ENCODE measurements at places on chromosomes 16 and 17.
A peak's percentile ranks its signal among the peaks of the same experiment; 100 is the strongest.

DNA sequence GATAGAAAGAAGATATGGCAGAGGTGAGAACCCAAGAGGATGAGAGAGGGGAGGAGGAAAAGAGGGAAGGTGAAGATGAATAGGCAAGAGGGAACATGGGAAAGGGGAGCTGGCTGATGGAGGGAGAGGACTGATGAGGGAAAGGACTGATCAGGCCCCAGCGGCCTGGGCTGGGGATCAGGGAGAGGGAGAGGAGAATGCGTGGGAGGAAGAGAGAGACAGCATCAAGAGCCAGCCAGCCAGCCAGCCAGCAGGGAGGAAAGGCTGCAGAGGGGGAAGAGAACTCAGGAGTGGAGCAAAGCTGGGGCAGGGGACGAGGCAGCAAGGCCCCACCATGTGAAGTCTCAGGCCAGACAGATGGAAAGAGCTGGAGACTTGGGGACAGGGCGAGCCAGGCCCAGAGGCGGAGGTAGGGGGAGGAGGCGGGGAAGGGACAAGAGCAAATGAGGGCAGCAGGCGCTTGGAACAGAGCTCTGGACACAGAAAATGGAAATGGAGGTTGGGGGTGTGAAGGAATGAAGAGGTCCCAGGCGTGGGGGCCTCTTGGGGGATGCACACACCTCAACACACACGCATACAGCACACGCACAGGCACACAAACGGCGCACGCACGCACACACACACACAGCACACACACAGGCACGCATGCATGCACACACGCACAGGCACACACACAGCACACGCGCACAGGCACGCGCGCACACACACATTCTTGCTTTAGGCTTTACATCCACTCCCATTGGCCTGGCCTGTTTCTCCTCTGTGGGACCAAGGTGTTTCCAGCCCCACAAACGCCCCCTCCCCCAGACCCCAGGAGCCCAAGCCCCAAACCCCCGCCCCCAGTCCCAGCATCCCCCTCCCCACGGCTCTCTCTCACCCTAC lies 12.3 kb downstream of the DLG4 start:
- no peak for DNase-seq
- no peak overlapping the region for H3K27ac ChIP-seq
- peaks cover 18% of the 10 kb centered on the region for H3K4me1 ChIP-seq
- H3K27me3 ChIP-seq, result no peaks in the 10 kb centered on the region
- H3K4me3 ChIP-seq, result no peak overlapping the region
- H3K36me3 ChIP-seq, result peaks cover 15% of the 10 kb centered on the region

DNA sequence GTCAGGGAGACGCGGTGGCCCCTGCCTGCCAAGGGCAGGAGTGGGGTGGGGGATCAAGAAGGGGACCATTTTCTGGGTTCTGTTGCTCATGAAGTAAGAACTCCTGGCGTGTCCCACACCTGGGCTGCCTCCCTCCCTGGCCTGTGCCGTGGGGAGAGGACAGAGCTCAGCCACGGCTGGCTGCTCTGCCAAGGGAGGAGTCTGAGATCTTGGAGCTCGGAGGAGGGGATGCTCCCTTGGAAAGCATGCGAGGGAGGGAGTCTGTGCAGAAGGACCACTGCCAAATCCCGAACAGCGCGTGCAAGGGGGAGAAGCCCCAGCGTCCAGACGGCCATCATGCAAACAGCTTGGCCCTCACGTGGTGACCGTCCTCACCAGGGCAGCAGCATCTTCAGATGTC lies 64.2 kb upstream of the ZNF469 start:
- no peaks in the 10 kb centered on the region for H3K4me1 ChIP-seq
- no peak for DNase-seq
- no peak overlapping the region for H3K27ac ChIP-seq
- H3K4me3 ChIP-seq, result no peak overlapping the region
- H3K27me3 ChIP-seq, result peaks cover 3% of the 10 kb centered on the region

- no peak overlapping the region for H3K27ac ChIP-seq
- H3K36me3 ChIP-seq, result no peaks in the 10 kb centered on the region
- H3K4me3 ChIP-seq, result no peak overlapping the region
- no peaks in the 10 kb centered on the region for H3K4me1 ChIP-seq
Observed at GRCh38 chr16:8087146-8087545, 503.2 kb downstream of the TMEM114 start.

DNA sequence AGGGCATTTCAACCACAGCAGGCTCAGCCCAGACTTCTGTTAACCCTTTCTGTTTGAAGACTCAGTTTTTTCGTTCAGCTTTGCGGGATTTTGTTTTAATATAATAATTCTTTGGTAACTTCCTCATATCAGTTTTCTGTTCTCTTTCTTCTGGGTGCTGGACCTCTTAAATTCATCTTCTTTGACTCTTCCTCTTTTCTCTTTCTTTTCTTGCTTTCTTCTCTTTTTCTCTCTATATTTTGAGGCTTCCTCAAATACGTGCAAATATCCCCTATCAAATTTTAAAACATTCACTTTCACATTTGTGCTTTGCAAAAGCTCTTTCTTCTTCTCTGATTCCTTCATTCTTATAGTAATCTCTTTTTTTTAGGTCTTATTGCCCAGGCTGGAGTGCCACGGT lies 136.3 kb downstream of the HS3ST3B1 start:
- no peaks in the 10 kb centered on the region for H3K36me3 ChIP-seq
- no peaks in the 10 kb centered on the region for H3K27me3 ChIP-seq
- H3K4me1 ChIP-seq, result no peaks in the 10 kb centered on the region

GRCh38 chr17:7144213-7144612 lies 29.6 kb upstream of the ASGR2 start:
- no peaks in the 10 kb centered on the region for H3K4me1 ChIP-seq
- H3K4me3 ChIP-seq, result no peak overlapping the region
- DNase-seq, result no peak
- H3K27ac ChIP-seq, result no peak overlapping the region
- H3K27me3 ChIP-seq, result peaks cover 42% of the 10 kb centered on the region

DNA sequence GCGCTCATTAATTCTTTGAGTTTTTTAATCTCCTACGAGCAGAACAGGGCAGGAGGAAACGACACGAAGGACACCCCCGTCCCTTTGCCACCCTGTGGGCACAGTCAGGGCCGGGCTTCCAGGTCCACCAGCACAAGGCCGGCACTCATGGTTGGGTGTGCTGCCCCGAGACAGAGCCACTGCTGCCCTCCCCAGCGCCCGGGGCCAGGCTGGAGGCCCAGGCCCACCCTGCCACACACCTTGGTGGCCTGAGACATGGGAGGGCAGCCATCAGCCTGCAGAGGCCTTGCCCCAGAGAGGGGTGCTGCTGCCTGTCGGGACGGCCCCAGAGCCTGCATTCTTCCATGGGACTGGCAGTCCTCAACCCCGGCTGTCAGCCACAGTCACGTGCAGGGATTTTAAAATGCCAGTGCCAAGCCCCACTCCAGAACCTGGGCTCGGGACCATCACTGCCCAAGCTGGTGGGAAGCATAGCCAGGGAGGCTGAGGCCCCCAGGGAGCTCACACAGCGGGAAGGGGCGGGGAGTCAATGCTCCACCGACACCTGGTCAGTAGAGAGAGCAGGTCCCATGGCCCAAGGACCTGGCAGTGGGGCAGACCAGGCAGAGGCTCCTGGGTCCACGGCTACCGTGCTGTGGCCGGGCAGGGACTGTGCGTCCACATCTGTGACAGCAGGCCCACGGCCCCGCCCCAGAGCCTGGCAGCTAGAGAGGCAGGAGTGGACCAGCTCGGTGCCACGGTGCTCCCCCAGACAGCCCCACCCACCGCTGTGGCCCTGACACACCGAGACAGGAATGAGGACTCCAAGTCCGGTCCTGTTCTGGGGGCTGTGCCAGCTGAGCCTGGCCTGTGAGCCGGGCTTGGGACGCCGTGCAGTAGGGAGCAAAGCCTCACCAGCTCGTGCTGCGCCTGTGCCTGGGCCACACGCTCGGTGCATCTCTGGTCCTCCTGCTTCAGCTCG lies 27.5 kb downstream of the CEP131 start:
- H3K4me3 ChIP-seq, result no peak overlapping the region
- H3K27me3 ChIP-seq, result no peaks in the 10 kb centered on the region
- no peaks in the 10 kb centered on the region for H3K36me3 ChIP-seq
- H3K4me1 ChIP-seq, result no peaks in the 10 kb centered on the region

- H3K27ac ChIP-seq, result no peak overlapping the region
- no peak for DNase-seq
- H3K4me1 ChIP-seq, result no peaks in the 10 kb centered on the region
- H3K36me3 ChIP-seq, result no peaks in the 10 kb centered on the region
- no peak overlapping the region for H3K4me3 ChIP-seq
- H3K27me3 ChIP-seq, result no peaks in the 10 kb centered on the region
Observed at GRCh38 chr17:14048169-14048568, 21.1 kb upstream of the COX10 start.

DNA sequence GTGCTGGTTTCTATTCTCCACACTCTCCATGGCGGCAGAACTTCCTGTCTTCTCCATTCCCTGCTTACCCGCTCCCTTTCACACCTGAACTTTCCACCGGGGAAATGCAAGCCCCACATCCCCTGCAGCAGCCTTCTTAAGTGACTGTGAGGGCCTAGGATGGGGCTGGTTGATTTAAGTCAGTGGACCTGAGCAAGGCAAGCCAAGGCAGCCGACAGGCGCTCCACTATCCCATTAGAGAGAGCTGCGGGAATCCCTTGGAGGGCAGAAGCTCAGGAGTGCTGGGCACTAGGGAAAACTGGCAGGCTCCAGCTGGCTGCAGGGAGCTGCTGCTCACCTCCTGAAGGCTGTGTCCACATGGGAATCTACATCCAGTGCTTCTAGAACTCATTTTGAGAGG lies 36.1 kb upstream of the SLC25A19 start:
- H3K36me3 ChIP-seq, result peaks cover 19% of the 10 kb centered on the region
- H3K4me3 ChIP-seq, result no peak overlapping the region
- peaks cover 5% of the 10 kb centered on the region for H3K4me1 ChIP-seq
- no peaks in the 10 kb centered on the region for H3K27me3 ChIP-seq
- DNase-seq, result no peak
- no peak overlapping the region for H3K27ac ChIP-seq

DNA sequence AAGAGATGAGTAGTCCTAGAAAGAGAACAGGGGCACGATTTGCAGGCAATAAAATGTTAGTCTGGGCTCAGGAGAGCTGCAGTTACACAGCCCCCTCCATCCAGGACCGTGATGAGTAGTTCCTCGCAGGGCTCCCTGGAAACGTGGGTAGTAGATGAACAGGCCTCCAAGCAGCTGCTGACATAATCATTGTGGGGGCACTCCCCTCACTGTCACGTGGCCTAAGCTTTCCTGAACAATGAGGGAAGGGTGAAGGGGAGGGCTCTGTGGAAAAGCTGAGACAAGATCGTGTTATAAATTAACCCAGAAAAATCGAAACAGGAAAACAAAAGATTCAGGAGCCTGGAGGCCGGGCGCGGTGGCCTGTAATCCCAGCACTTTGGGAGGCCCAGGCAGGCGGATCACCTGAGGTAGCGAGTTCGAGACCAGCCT lies 1.3 kb upstream of the PER1 start:
- no peaks in the 10 kb centered on the region for H3K27me3 ChIP-seq
- H3K4me3 ChIP-seq, result peak overlapping the region; percentile 91
- H3K4me1 ChIP-seq, result no peaks in the 10 kb centered on the region
- peak; percentile 94 for DNase-seq
- H3K27ac ChIP-seq, result peak overlapping the region; percentile 100

DNA sequence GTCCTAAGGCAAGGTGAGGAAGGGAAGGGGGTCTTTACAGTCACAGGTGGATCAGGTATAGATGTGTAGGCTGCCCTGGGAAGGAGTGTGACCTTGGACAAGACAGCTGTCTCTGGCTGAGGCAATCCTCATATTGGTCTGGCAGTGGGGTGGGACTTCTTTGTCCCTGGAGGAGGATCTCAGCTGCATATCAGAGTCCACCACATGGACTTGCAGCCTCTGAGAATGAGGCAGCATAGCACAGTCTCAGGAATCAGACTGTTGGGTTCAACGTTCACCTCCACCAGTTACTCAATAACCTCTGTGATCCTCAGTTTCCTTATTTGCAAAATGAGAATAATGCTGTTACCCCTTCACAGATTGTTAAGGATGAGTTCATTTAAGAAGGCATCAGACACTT lies 33.4 kb downstream of the ACSM2A start:
- H3K27ac ChIP-seq, result no peak overlapping the region
- H3K36me3 ChIP-seq, result no peaks in the 10 kb centered on the region
- no peaks in the 10 kb centered on the region for H3K27me3 ChIP-seq
- no peak overlapping the region for H3K4me3 ChIP-seq

DNA sequence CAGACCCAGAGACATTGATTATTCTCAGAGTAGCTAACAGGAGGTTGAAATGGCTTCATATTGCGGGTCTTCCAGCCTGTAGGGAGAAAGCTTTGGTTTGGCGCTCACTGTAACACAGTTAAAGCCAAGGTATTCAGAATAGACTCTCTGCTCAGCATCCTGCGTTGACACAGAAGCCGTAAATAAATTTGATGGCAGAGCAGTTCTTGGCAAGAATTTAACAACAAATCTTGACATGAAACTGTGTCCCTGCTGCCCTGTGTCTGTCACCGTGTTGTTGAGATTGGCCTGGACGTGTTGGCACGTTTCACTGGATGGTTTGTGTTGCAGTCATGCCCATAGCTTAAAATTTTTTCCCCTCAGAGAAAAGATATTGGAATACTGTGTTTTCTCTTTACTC lies 359.6 kb downstream of the SNX29 start:
- no peak for DNase-seq

GRCh38 chr17:27566671-27567562 lies 64.1 kb upstream of the LGALS9 start:
- H3K27ac ChIP-seq, result no peak overlapping the region
- no peaks in the 10 kb centered on the region for H3K27me3 ChIP-seq
- H3K36me3 ChIP-seq, result no peaks in the 10 kb centered on the region
- no peak overlapping the region for H3K4me3 ChIP-seq

DNA sequence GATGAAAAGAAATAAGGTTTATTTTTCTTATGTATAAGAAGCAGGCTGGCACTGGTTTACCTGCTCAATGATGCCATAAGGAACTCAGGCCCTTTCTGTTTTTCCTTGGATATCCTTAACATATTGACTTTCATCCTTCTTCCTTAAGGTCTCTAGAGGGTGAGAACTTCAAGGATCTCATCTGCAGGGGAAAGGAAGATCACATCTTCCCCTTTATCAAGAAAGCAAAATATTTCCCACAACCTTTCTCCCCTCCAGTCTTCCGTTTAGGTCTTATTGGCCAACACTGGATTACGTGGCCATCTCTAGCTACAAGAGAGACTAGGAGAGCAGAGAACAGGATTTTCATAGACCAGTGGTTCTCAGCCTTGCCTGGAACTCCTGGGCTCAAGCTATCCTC lies 4.2 kb upstream of the TBX4 start:
- no peak overlapping the region for H3K4me3 ChIP-seq
- peaks cover 10% of the 10 kb centered on the region for H3K4me1 ChIP-seq
- H3K27ac ChIP-seq, result no peak overlapping the region
- H3K36me3 ChIP-seq, result no peaks in the 10 kb centered on the region
- no peaks in the 10 kb centered on the region for H3K27me3 ChIP-seq

DNA sequence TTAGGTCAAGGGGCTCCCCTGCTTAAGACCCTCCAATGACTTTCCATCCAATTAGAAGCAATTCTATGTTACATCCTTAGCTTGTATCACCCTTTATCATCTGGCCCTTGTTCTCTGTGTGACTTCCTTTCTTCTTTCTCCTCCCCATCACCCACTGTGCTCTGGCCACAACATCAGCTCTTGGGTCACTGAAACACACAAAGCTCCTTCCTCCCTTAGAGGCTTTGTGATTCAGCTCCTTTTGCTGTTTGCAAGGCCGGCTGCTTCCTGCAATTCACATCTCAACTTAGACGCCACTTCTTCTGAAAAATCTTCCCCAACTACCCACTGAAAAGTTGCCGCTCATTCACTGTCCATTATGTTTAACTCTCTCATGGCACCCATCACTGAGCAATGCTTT lies 130.9 kb upstream of the CACNG3 start:
- H3K4me1 ChIP-seq, result no peaks in the 10 kb centered on the region
- H3K27ac ChIP-seq, result no peak overlapping the region
- no peaks in the 10 kb centered on the region for H3K36me3 ChIP-seq
- no peak for DNase-seq

Measured in tibial artery (tissue), 4 donors.